Iris pigment epithelial cell (primary cell): ENCODE measurements at places on chromosomes 4 and X.

DNA sequence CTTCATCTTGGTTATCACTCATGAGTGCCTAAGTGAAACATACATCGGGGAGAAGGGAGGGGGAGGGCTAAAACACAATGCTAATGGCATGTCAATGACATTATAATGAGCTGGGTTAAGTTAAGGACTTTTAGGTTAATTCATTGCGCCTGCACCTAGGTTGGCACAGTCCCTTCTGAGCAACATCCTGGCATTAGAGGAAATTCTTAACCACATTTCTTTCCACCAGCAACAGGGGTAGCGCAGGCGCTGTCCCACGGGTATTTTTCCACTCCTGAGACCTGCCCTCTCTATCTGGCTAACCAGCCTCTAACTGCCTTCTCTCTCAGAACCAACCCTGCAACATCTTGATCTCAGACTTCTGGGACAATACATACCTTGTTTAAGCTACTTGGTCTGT lies 39.0 kb upstream of the PROM1 start:
- no peak for DNase-seq

DNA sequence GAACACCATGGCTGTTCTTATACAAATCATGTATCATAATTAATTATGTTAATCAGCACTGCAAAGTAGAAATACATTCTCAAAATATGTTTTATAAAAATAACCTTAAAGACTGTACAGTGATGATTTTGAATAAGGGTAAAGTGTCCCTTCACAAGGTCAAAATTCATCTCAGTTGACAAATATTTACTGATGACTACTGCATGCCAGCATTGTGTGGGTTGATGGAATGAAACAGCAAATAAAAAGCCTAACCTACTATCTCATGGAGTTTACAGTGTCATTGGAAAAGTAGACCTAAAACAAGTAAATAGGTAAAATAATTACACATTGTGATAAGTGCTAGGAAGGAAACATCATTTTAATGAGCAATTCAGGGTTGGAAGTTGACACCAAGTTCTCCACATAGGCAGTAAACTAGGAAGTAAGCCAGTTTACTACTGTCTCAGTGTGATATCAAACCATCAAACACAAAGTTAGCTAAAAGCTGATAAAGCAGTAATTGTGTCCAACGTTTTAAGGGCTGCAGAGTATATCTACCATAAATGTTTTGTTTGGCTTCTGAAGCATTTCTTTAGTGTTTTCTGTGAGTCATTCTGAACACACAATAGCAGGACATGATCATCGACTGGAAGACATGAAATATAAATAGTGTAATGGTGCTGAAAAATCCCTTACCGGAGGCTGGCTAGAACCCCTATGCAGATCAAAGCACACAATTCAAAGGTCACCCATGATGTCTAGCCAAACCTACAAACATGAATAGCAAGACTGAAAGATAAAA lies 221.8 kb downstream of the DACH2 start:
- no peak for DNase-seq

DNA sequence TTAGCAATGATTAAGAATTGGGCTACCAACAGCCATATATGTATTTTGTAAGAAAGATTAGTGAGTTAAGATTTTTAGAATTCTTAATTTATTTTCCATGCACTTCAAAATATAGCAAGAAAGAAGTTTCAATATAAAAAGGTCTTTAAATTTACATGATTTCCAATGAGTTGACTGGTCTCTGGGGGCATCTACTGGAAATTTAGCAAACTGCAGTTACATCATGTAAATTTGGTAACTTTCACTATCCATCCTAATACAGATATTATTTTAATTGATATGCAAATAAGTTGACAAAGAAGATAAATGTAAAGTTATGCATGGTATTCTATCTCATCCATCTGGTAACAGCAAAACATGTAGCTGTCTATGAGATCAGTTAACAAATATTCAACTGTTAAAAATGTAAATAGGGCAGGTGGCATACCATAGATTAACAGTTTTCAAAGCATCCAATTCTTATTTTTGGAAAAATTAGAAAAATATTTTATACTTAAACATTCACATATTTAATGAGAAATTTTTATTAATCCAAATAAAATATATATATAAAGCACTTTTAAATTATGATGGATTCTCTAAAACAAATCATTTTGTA lies 29.1 kb downstream of the TTC29 start:
- DNase-seq = peak; percentile 49

GRCh38 chrX:13165266-13166189 lies 121.1 kb upstream of the FAM9C start:
- no peak for DNase-seq

DNA sequence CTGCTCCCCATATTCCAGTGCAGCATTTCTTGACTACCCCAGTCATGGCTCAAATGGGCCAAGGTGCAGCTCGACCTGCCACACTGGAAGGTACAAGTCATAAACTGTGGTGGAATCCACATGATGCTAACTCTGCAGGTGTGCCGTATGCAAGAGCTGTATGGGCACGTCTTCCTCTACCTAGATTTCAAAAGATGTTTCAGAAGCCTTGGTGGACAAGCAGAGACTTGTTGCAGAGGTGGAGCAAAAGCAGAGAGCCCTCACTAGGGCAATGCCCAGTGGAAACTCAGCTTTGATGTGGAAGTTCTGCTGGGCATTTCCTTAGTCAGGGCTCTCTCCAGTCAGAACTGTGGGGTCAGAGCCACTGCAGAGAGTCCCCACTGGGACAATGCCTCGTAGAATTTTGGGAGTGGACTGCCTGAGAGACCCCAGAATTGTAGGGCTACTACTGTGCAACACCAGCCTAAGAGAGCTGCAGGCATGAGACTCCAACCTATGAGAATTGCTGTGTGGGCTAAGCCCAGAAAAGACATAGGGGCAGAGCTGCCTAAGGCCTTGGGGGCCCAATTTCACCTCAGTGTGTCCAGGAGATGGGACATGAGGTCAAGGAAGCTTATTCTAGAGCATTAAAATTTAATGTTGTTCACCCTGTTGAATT lies 65.7 kb downstream of the BEX3 start:
- DNase-seq = no peak

- no peak for DNase-seq
Measured at GRCh38 chr4:157459785-157460184, 239.3 kb downstream of the GRIA2 start.

GRCh38 chrX:53795576-53795975 lies 109.1 kb upstream of the HUWE1 start:
- peak; percentile 16 for DNase-seq

GRCh38 chr4:182255441-182256190 lies 12.4 kb downstream of the TENM3 start:
- no peak for DNase-seq

GRCh38 chr4:133483600-133484246 lies 334.6 kb downstream of the PCDH10 start:
- DNase-seq = peak; percentile 56

DNA sequence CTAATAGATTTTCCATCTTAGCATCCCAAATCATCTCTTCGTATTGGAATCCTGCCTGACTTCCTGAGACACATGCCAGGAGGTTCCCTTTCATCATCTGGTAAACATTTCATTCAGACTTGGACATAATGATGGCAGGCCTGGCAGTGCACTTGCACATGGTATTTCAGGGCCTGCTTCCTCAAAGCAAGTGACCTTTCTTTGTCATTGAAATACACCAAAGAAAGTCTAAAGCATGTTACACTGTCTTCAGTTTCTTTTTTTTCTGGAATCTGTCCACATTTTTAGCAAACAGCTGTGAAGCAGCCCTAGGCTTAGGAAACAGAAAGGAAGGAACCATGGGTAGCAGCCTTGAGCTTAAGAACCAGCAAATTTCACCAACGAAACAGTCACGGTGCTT lies 205.9 kb upstream of the VCX start:
- no peak for DNase-seq

- DNase-seq = no peak
Measured at GRCh38 chr4:66949419-66949818, 595.9 kb downstream of the CENPC start.

GRCh38 chr4:107740381-107740780 lies 20.3 kb upstream of the PAPSS1 start:
- DNase-seq = peak; percentile 42

GRCh38 chr4:184355111-184355604 lies 119.2 kb downstream of the IRF2 start:
- DNase-seq = peak; percentile 86

DNA sequence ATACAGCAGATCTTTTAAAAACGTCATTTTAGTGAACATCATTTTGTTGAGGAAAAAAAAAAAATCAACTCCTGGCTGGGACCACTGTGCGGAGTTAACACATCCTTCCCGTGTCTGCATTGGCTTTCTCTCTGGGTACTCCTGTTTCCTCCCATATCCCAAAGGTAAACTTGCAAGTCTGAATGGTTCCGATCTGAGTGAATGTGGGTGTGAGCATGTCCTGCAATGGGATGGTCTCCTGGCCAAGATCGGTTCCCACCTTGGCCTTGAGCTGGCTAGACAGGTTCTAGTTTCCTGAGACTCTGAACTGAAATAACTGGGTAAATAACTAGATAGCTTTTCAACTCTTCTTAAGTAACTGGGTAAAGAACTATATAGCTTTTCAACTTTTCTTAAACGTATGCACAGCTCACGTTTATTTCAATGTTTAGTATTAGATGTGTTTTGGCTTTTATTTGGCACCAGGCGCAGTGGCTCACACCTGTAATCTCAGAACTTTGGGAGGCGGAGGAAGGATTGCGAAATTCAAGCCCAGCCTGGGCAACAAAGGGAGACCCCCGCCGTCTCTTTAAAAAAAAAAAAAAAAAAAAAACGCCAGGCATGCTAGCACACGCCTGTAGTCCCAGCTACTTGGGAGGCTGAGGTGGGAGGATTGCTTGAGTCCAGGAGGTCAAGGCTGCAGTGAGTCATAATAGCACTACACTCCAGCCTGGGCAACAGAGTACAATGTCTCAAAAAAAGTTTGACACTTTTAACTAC lies 14.0 kb downstream of the RBMX start:
- DNase-seq = peak; percentile 14

- no peak for DNase-seq
Measured at GRCh38 chr4:8478371-8478770, 37.8 kb downstream of the TRMT44 start.

DNA sequence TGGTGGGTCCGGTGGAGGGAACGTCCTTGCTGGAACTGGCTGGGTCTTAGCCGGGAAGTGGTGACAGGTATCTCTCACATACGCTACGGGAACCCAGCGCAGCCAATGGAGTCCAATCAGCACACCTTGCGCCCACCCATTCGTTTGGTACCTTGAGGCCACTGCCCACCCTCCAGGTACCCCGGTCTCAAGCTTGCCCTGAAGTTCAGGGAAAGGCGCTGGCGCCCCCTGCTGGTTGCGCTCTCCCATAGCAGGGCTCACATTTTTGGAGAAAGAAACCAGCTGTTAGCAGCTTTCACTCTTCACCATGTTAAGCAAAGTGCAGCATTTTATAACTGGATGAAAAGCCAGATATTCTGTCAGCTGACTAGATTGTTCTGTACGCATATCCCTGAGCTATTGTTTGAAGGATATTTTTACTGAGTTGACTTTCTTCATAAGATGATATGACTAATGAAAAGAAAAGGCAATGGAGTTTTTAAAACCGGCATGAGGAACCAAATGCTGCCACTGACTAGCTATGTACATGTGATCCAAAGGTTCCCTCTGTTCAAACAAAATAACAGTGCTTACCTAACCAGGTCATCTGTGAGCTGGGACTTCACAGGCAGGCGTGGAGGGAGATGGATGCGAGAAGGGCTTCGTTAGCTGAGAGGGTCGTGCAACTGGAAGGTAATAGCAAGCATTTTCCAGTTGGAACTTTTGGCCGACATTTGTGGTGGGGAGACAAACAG lies 43.7 kb downstream of the OTOP1 start:
- peak; percentile 15 for DNase-seq

- DNase-seq = peak; percentile 48
Measured at GRCh38 chr4:174763454-174764104, 65.5 kb downstream of the GLRA3 start.

DNA sequence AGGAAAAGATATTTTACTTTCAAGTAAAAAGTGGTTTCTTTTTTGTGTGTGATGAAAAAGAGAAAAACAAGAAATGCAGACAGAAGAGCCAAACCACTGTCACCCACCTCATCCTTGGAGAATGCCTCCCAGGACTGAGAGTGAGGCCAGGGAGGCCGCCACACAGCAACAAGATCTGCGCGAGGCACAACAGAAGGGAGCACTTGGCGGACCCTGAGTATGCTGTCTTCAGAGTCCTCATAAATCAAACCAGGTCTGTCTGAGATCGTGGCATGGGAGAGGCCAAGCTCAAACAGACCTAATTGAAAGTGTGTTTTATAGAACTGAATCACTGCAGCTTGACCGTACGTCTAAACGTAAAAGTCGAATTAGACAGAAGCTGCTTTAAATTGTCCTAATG lies 134.3 kb upstream of the VCX2 start:
- DNase-seq = no peak

DNA sequence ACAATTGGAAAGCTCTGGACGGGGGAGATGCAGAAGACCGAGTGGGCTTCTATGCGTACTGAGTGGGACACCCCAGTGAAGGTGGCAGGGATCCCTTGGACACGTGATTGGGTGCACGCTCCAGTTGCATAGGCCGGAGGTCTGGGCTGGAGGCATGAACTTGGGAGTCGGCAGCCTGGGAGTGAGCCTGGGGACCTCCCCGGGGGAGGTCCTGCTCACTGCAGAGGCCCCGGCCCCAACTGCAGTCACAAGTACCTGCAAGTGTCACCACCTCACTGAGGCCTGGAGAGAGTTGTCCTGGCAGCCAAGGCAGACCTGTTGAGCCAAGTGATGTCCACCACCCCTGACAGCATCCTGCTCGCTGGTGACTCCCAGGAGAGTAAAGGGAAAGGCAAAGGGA lies 49.3 kb upstream of the HMX1 start:
- DNase-seq = no peak

DNA sequence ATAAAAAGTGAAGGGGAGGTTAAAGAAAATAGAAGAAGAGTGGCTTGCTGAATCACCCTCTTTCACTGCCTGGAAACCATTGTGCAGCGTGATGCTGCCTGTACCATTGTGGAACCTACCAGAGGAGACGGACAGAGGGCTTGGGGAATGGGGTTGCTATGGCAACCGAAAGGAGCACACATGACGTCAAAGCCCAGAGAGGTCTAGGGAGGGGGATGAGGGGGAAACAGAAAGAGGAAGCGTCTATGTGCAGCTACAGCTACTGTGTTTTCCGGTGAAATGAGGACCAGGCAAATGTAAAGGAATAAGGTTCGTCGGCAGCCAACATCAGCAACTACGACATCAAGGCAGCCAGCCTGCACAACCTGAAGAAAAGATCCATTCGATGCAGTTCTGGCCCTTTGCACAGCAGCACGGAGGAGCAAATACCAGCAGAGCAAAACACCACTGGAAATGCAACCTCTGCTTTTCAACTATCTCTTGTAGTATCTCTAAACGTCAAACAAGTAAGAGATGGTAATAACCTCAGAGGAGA lies at the start of gene MAPK10:
MAPK10 (minus strand) TSS at position 110 of the 535 bp plus-strand sequence.
- DNase-seq = peak; percentile 96

DNA sequence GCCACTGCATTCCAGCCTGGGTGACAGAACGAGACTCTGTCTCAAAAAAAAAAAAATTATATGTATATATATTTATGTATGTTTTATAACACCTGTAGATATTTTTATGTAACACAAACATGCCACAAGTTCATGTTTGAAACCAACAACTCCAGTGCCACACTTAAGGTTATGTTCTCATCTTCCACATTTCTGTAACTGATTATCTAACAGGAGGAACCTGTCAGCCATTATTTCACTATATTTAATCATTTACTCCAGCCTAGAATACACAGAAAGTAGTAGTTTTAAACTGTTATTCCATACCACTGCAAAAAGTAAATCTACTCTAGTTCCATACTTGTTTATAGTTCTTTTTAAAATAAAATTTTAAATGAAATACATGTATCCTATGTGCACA lies 32.3 kb downstream of the MCUB start:
- no peak for DNase-seq

- DNase-seq = no peak
Measured at GRCh38 chr4:45648846-45649245, 475.0 kb downstream of the GABRG1 start.

- no peak for DNase-seq
Measured at GRCh38 chrX:34401411-34401810, 255.7 kb downstream of the TMEM47 start.
